Astrocyte of the cerebellum (primary cell): ENCODE measurements at places on chromosomes 1 and 21.
A peak's percentile ranks its signal among the peaks of the same experiment; 100 is the strongest.

DNA sequence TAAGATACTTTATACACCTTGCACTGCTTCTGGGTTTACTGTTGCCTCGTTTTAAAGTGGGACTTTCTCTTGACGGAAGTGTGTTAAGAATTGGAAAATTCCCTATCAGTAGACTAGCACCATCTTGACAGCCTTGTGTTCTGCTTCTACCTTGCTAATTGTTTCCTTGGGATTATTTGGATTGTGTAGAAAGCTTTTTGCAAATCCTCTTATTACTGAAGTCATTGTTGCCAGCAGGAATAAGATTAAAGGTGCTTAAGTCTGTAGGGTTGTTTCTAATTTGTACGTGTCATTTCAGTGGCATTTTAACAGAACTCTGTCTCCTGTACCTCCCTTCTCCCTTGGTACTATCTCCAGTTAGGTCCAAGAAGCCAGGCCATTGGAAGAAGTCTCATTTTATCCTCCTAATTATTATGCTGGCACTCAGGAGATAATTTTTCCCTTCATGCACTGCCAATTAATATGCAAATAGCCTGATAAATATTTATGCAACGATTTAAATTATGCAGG lies 107.7 kb downstream of the POU2F1 start:
- no peak for DNase-seq

- DNase-seq: no peak
Observed at GRCh38 chr1:96912248-96912647, 190.7 kb downstream of the PTBP2 start.

- no peak for DNase-seq
Observed at GRCh38 chr1:114218361-114219171, 64.9 kb upstream of the SYT6 start.

GRCh38 chr1:156608981-156609380 lies 7.7 kb upstream of the GPATCH4 start:
- DNase-seq: no peak

- peak; percentile 39 for DNase-seq
Observed at GRCh38 chr1:81420760-81421159, 380.0 kb upstream of the ADGRL2 start.

- no peak for DNase-seq
Observed at GRCh38 chr1:90550626-90551406, 166.3 kb downstream of the BARHL2 start.

- no peak for DNase-seq
Observed at GRCh38 chr21:35624901-35625300, 435.4 kb downstream of the SETD4 start.

DNA sequence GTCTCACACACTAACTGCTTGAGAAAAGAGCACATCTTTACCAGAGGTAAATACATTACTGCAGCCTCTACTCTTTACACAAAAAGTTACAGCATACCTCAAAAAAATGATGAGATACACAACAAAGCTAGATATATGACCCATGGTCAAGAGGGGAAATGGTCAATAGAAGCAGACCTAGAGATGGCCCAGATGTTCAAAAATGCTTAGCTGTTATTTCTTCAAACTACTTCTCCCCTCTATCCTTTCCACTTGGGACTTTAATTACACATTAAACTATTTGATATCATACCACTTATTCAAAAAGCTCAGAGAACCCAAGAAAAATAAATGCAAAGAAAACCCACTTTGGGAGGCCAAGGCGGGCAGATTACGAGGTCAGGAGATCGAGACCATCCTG lies 12.8 kb downstream of the BRWD1 start:
- no peak for DNase-seq

GRCh38 chr1:41558761-41559171 lies 74.3 kb upstream of the EDN2 start:
- DNase-seq: no peak

DNA sequence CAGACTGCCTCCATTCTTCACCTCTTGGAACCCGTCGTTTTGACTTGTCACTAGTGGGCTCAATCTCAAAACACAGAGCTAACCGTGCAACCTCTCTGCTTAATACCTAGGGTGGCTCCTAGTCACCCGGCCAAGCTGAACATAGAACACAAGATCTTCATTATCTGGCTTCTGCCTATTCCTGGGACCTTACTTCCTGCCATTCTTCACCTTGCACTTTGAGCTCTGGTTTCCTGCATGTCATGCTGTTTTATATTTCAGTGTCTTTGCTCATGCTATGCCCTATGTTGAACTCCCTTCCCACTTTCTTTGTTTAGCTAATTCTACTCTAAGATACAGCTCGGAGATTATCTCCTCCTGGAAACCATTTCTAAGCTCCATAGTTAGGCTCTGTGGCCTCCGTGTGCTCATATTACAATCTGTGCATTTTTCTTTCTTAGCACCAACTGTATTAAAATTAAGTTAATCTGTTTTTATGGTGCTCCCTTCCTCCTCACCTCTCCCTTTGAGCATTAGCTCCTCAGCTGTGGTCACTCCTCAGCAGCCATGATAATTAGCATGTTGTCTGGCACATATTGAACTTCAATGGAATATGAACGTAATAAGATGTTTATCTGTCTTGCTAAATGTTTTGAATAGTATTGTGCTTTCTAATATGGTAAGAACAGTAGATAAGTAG lies 13.1 kb downstream of the GPSM2 start:
- no peak for DNase-seq

DNA sequence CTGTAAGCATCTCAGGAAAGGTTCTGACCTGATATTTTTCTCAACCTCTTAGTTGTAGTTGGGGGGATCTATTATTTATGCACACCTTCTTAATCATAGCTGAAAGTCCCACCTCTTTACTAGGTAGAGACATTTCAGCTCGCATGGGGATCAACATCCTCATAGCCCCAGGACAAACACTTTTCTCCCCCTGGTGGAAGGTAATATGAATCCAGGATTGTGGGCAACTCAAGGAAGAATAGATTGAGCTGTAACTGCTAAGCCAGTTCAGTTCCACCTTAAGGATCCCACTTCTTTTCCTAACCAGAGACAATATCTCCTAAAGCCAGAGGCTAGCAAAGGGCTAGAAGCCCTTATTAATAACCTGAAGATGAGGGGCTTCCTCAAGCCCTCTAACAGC lies 25.4 kb upstream of the SMYD3 start:
- no peak for DNase-seq

- DNase-seq: no peak
Observed at GRCh38 chr1:206080026-206080820, 27.2 kb downstream of the RHEX start.

DNA sequence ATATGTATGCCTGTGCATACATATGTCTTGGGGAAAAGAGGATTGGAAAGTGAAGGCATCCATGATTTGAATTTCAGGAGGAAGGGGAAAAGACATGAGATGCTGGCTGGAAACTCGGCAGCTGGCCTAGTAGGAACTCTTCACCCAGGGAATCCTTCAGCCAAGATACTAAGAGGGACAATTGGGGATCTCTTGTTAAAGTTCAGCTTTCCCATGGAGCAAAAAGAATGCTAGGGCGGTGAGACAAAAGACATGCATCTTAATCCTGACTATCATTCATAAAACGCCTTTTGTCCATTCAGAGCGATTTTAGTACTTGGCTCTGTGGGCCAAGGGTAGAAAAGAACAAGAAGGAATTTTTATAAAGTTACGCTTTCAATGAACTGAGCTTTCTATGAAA lies 20.5 kb downstream of the PDPN start:
- DNase-seq: no peak

DNA sequence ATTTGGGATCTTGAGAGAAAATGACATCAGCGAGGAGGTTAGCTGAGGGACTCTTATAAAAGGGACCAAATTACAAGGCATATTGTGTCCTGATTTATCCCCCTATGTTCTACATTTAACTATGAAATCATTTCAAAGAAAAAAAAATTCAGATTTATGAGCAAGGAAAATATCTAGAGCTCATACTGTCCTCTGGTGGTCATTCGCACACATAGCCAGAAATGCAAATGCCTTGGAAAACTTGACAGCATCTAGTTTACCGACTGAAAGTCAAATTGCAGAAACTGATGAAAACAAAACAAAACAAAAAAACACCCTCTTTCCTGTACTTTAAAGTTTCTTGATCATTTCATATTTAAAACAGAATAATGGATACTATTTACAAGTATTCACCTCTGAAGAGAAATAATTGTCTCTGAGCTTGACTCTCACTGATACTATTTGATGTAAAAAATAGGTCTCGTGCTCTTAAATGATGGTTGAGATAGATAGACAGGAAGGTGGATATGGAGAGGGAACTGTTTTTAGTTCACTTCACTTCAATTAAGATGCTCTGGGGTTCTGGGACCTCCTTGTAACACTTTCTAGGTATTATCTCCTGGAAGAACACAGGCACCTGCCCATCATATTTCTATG lies 253.8 kb downstream of the PCP4 start:
- peak; percentile 34 for DNase-seq

- DNase-seq: no peak
Observed at GRCh38 chr21:38927776-38928175, 122.0 kb downstream of the ETS2 start.

DNA sequence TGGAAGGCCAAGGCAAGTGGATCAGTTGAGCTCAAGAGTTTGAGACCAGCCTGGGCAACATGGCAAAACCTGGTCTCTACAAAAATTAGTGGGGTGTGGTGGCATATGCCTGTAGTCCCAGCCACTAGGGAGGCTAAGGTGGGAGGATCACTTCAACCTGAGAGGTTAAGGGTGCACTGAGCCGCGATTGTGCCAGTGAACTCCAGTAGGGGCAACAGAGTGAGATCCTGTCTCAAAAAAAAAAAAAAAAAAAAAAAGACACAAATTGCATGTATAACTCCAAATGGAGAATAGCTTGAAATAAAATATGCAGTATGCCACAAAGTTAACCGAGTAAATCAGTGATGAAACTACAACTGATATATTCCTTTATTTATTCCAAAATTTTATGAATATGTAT lies 51.6 kb downstream of the LRRC40 start:
- no peak for DNase-seq

DNA sequence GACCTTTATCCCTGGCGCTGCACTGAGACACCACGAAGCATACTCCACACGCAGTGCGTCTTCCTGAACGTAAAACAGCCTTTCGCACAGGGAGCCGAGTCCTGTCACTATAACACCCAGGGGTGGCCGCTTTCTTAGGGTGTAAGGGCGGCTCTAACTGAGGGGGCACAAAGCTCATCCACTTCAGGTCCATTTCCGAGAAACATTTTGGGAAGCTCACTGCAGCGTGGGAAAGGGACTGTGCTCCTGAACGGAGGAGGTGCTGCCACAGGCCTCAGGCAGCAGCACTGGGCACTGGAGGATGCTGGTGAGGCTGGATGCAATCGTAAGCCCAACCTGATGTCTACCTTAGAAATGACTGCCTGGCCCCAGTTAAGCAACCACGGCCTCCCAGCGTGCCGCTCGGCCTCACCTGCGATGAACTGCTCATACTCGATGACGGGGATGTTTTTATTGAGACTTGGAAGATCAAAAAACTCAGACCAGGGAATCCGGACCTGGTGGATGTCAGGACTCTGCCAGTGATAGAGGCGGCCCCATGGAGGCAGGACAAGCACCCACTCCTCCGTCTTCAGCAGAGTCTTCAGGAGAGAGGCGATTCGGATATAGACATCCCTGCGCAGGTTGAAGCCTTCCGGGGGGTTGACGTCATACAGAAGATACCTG lies 2.3 kb downstream of the POFUT2 start:
- DNase-seq: no peak

DNA sequence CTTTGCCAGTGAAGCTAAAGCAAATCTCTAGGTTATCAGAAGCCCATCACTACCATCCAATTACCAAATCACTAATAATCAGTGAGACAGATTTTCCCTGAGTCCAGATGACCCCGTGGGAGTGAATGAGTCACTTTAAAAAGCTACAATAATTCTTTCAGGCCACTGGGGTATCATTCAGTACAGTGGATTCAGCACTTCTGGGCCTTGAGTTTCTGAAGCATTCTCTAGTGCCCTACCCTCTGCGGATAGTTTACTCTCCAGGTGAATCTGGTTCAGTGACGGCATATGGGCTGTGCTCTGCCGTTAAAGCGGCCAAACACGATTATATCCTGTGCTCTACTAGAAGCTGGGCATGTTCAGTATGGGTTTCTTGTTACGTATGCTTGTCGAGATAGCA lies 26.1 kb downstream of the NR5A2 start:
- DNase-seq: no peak

GRCh38 chr1:39395357-39395831 lies 96.0 kb upstream of the BMP8A start:
- no peak for DNase-seq

DNA sequence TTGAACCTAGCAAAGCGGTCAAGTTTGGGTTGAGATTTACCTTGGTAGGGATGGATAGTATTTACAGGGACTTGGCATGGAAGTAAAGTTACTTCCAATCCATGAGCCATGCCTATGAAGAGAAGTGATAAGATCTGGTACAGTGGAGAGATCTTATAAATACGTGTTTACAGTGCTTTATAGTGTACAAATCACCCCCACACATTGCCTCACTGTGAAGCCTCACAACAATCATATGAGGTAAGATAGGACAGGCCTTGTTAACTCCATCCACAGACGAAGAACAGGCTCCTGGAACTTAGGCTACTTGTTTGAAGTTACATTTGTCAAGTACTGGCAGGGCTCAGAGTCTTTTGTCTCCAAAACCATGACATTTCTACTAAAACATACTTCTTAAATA lies 159.8 kb downstream of the PLPPR4 start:
- no peak for DNase-seq

DNA sequence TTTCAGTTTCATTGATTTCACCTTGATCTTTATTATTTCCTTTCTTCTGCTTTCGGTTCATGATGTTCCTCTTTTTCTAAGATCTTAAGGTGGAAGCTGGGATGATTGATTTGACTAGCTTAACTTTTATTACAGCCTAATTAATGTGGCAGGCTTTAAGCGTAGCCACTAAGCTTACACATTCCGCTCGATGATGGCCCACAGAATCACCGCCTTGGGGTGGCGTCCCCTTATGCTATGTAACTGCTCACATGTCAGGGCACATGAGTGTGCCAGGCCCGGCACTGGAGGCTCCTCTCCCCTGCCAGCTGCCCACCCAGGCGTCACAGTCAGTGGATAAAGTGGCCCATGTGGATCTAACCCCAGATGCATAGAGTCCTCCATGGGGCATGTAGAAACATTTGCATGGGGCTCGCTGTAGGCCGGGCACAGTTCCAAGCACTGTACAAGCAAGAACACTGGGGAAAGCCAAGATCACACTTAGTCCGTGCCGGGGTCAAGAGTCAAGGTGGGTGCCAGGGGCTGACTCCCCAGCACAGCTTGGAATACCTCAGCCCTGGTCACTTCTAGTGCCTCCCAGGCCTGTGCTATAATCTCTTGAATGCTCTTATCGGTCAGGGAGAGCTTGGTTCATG lies 41.7 kb downstream of the PKNOX1 start:
- no peak for DNase-seq

GRCh38 chr1:42720868-42721267 lies 19.2 kb downstream of the CLDN19 start:
- no peak for DNase-seq

GRCh38 chr1:160733898-160734297 lies 5.1 kb upstream of the SLAMF7 start:
- no peak for DNase-seq
